NCI-H748 treated with DMSO at 0.1 percent for 48 hours (cell line): ENCODE measurements at places on chromosomes 11 and 22.

- DNase-seq = no peak
Measured at GRCh38 chr22:39873965-39874364, 19.6 kb downstream of the ENTHD1 start.

DNA sequence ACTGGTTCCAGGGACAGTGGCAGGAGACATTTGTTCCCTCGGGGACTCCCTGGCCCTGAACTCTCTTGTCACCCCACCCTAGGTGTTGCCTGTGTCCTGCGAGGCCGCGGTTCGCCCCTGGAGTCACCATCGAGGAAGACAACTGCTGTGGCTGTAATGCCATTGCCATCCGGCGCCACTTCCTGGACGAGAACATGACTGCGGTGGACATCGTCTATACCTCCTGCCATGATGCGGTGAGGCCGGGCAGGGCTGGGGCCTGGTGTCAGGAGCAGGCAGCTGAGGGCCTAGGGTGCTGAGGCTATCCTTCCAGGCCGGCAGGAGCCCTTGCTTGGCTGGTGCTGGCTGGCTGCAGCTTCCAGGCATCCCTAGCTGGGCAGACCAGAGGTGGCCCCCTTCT lies 17.7 kb upstream of the MYRF start:
- no peak for DNase-seq

DNA sequence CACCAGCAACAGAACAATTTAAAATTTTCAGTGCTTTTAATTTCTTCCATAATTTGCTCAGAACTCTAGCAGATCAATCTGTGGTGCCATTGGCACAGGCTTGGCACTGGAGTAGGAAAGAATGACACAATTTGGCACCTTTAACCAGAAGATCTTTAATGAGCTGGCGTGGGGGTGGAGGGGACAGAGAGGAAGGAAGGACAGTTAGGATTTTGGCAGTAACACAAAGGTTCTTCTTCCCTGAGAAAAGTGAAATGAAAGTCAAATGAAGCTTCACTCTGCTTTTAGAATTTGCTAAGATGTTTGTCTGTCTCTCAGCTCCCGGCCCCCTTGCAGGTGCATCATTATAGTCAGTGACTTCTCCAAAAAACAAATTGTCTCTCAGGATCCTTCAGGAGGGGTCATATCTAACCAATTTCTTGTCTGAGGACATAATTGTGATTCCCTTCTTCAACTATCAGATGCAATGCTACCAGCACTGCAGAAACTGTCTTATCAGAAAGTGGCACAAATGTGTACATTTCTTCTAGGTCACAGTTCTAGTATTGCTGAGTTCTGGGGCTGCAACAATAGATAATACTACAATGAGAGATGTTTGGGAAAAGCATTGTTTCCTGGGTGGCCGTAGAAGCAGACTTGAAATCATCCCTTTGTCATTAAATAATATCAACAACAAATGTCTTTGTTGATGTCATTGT lies 66.8 kb downstream of the CSTPP1 start:
- no peak for DNase-seq

- no peak for DNase-seq
Measured at GRCh38 chr22:46490538-46490937, 46.9 kb downstream of the CELSR1 start.

- no peak for DNase-seq
Measured at GRCh38 chr22:43826142-43827002, 14.3 kb upstream of the EFCAB6 start.

DNA sequence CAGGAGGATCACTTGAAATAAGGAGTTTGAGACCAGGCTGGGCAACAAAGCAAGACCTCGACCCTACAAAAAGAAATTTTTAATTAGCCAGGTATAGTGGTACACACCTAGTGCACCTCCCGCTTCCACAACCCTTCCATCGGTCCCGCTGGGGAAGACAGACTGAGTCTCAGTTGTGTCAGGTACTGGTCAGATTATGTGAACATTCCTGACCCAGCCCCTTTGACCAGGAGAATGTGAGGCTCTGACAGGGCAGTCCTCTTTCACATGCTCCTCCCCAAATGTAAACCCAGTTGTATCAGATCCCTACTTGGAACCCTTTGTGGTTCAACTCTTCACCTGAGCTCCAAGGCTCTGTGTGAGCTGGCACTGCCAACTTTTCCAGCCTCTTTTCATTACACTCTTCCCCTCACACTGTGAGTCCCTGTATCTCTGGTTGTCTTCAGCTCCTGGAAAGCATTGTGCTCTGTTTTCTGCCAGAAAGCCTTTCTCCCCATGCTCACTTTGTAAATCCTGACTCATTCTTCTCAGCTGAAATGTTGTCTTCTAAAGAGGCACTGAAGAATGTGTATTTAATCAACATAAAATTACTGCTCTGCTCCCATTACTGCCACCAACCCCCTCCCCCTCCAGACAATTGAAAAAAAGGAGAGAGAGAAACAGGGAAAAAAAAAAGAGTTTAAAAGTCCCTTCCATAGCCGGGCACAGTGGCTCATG lies 2.1 kb upstream of the TTLL12 start:
- no peak for DNase-seq

DNA sequence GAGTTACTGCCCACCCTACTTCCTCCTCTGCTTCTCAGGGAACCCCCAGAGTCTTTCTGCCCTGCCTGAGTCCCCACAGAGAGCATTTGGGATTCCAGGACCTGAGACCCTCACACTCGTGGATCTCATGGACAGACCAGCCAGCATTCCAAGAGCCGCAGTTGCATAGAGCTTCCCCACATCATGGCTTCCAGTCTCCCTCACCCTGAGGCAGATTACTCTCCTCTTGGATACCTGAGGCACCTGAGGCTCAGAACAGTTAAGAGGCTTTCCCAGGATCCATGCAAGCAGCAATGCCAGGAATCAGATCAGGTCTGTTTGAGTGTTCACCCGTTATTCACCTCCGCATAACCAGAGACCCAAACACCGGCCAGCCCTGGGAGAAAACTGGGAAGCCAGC lies 102.2 kb downstream of the TRIM29 start:
- no peak for DNase-seq

DNA sequence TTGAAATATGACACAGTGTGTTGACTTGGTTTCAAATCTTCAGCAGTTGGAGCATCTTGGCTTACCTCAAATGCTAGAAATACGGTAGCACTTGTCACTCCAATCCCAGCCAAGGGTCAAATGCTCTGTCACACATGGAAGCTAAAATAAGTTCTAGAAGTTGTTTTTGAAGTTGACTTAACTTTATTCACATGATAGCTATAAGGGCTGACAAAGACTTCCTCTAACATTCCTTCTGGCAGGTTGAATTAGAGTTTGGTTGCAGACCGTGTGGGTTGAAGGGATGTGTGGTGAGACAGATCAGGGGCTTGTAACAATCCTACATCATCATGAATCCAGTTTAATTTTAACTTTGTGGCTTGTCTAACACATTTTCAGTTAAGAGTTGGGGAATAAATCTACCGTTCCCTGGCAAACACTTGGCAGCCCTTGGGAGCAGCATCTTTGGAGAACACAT lies 4.6 kb downstream of the SLN start:
- DNase-seq = no peak

- DNase-seq = no peak
Measured at GRCh38 chr22:22396741-22397291, 111.7 kb downstream of the ZNF280B start.

DNA sequence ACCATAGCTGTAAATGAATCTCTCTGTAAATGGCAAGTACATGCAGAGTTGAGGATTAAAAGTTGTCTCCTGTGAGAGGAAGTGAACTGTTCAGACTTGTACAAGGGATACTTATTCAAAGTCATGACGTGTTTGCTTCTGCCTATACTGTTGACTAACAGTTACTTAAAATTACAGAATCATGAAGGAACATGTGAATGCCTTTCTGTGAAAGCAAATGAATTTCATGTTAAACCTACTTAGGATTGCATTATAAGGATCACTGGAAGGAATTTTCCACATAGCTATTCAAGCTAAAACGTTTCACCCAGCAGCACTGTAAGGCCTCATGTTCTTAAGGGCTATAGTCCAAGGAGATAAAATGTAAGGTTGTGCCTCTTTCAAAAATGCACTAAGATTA lies 93.4 kb upstream of the BIRC3 start:
- DNase-seq = no peak
